Skeletal muscle cell (primary cell): ENCODE measurements at places on chromosomes 12 and 14.

GRCh38 chr12:50620109-50620977 is 115.6 kb downstream of the DIP2B start:
- peak; percentile 77 for DNase-seq

- DNase-seq = no peak
Observed at GRCh38 chr12:130110914-130111313, 51.4 kb upstream of the FZD10 start.

- peak; percentile 7 for DNase-seq
Observed at GRCh38 chr12:82174936-82175335, 183.3 kb downstream of the CCDC59 start.

DNA sequence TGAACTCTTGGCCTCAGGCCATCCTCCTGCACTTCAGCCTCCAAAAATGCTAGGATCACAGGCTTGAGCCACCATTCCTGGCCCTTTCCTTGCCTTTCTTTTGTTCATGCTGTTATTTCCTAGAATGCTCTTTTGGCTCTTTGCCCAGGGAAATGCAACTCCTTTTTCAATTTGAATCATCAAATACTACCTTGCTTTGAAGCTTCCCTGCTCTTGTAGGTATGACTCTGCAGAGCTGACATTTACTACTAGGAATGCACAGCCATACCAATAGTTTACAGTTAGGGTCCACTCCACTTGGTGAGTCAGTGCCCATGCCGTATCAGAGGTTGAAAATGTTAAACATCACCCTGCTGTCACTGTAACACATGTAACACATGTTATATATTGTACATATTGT is 107.0 kb upstream of the CRY1 start:
- DNase-seq = no peak

- no peak for DNase-seq
Observed at GRCh38 chr12:16606201-16606849, 363 bp upstream of the LMO3 start.

DNA sequence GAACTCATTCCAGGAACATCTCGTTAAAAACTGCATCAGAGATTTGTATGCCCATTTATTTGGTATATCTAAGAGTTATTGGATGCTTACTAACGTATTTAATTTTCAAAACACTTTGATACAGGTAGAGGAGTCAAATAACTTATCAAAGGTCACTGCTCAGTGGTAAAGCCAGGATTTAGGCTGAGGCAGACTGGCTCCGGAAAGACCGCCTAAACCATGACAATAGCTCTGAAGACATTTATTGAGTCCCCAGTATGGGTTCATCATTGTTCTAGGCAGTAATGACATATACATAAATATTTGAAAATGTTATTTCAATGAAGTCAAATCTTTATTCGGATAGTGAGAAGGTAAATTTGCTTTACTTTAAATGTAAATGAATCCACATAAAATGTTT is 30.3 kb downstream of the WBP11 start:
- DNase-seq = no peak

- no peak for DNase-seq
Observed at GRCh38 chr14:70359076-70359424, 433 bp downstream of the COX16 start.

- DNase-seq = no peak
Observed at GRCh38 chr12:103102225-103102744, 144.8 kb downstream of the ASCL1 start.

GRCh38 chr12:11703378-11703777 is 53.9 kb downstream of the ETV6 start:
- no peak for DNase-seq

DNA sequence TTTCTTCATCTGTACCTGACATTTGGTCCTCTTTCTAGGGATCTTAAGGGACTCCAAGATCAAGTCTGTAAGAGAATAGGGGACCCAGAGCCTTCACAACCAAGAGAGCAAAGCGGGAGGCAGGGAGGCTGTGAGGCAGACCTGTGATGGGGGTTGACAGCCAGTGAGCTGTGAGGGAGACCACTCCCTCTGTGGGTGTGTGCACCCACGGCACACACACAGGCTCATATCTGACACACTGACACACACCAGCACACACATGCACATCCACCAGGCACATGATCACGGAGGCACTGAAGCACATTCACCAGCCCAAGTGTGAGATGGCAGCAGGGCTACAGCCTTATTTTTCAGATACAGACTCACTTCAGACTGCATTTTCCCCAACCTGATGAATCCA is 55.2 kb downstream of the SPTB start:
- no peak for DNase-seq

DNA sequence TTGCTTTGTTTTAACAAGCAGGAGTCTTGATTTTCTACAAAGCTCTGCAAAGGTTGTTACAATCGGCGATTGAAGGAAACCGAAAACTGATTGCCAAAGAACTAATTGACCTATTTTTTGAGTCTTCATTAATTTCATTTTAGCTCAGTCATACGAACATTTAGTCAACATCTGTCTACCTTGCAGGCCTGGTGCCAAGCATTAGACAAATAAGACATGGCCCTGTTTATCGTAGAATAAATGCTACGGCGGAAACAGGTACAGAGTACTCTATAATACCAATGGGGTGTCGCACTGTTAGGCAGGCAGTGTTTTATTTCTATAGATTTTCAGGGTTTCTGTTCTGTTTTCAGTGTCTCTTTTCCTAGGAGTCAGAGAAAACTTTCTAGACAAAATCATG is 171.5 kb downstream of the BCAT1 start:
- DNase-seq = no peak

DNA sequence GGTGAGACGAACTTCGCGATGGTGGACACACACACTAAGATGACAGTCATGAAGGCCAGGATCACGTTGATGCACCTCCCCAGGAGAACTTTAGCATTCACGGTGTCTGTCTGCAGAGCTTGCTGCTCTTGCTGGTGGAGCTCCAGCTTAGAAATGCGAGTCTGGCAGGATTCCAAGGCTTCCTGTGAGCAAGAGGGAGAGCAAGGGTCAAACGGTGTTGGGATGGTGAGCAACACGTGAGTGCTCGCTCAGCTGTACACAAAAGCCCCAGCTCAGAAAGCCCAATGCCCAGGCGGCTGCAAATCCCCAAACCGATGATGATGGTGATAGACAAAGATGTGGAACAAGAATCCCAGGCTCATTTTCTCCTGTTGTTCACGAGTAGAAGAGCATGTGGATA is 78.8 kb downstream of the TMCC3 start:
- DNase-seq = peak; percentile 75

DNA sequence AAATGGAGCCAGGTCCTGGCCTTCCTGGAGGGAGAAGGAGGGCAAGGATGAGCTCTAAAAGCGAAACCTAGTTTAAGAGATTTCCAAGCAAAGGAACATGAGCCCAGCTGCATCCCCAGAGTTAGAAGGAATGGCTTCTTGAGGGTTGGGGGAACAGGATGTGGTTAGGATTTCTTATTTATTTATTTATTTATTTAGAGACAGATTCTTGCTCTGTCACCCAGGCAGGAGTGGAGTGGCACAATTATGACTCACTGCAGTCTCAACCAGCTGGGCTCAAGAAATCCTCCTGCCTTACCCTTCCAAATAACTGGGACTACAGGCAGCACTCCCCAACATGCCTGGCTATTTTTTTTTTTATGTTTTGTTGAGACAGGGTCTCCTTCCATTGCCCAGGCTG is 25.3 kb upstream of the TMEM106C start:
- DNase-seq = no peak

- DNase-seq = no peak
Observed at GRCh38 chr14:85195872-85196477, 334.0 kb upstream of the FLRT2 start.

GRCh38 chr12:65918021-65918420 is 93.7 kb downstream of the HMGA2 start:
- DNase-seq = no peak

DNA sequence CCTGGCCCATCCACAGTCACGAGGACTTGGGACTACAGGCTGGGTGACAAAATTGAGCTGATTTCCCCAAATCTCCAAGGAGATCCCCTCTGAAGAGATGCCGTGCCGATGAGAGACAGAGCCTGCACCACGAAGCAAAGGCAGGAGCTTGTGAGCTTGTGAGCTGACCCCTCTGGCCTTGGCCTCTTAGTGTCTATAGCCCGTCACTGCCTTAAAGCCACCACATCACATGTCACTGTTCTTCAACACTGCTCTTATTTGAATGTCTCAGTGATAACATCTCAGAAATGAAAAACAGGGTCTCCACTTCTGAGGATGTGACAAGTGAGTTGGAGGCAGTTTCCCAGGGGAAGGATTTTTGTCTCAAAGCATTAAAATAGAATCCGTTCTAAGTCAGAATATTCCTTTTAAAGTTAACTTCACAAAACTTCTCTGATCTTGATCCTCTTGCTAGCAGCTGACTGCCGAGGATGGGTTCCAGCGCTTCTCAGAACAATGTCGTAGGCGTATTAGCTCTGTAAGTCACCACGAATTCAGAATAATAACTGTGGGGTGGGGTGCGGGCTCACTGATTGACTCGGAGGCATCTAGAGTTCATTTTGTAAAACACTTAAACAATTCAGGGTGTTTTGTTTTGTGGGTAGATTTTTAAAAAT is 37.5 kb downstream of the CHST11 start:
- peak; percentile 15 for DNase-seq

- no peak for DNase-seq
Observed at GRCh38 chr14:65517635-65518542, 105.4 kb downstream of the FUT8 start.

- DNase-seq = no peak
Observed at GRCh38 chr14:55667801-55668200, 87.8 kb downstream of the KTN1 start.

DNA sequence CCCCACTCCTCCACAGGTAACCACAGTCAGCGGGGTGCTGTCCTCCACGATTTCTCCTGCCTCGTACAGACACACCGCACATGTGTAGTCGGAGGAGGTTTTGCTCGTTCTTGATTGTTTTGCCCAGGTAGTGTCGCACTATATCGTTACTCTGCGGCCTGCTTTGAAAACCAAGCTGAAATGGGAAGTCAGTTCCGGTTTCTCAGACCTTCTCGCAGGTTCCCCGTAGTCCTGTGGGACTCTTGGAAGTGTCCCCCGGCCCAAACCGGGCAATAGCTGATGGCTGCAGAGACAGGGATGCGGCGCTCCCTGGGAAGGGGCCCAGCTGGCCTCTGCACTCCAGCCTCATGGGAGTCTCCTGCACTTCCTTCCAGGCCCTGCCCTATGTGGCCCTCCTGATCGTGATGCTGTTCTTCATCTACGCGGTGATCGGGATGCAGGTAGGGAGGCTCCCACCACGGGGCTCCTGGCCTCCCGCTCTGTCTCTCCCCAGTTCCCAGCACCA is 141.3 kb upstream of the FKBP4 start:
- no peak for DNase-seq

DNA sequence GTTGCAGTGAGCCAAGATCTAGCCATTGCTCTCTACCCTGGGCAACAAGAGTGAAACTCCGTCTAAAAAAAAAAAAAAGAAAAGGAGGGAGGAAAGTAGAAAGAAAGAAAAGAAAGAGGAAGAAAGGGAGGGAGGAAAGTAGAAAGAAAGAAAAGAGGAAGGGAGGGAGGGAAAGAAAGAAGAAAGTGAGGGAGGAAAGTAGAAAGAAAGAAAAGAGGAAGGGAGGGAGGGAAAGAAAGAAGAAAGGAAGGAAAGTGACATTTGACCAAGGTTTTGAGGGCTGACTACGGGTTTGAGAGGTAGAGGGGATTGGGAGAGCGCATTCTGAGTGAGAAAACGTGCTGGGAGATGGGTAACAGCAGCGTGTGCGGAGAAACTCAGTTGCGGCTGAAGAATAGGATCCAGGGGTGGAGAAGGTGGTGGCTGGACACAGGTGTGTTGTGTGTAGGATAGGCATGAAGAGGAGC is 521 bp upstream of the PAPLN start:
- DNase-seq = no peak

GRCh38 chr14:106776395-106776983 is 1250.1 kb downstream of the TMEM121 start:
- no peak for DNase-seq

GRCh38 chr14:55399852-55400251 is 11.8 kb downstream of the ATG14 start:
- DNase-seq = peak; percentile 12

- no peak for DNase-seq
Observed at GRCh38 chr14:41718477-41719166, 111.9 kb downstream of the LRFN5 start.

- DNase-seq = no peak
Observed at GRCh38 chr14:78605025-78605762, 435.0 kb downstream of the NRXN3 start.

GRCh38 chr12:31768046-31768445 is 39.2 kb upstream of the AMN1 start:
- DNase-seq = no peak

DNA sequence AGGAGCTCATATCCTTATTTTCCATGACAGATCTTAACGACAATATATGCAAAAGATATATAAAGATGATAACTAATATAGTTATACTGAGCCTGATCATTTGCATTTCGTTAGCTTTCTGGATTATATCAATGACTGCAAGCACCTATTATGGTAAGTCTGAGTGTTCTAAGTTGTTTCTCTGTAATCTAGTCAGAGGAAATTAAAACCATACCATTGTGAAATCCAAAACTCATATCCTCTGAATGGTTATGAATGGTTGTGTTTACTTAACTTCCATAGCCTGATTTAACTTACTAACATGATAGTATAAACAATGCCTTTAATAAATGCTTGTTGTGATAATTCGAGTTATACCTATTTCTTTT is 760 bp downstream of the TMEM19 start:
- DNase-seq = no peak
